ENCODE measurements at places on chromosomes 1 and 21.

DNA sequence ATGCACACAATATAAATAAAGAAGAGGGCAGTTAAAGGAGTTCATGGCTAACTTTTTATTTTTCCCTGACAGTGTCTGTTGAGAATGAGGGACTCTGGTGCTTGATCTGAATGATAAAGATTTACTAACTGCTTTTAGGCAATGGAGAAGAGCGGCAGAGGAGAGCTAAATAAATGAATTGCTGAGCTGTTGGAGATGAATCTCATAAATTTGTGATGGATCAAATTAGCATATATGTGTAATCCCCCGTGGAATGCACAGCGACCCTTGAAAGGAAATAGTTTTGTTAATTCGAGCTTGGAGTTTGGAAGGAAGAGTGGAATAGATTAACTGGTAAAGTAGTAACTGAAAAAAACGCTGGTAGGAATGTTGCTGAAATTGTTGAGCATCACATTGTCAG, 40.2 kb downstream of the HMCN1 start:
- DNase-seq, result no peak

DNA sequence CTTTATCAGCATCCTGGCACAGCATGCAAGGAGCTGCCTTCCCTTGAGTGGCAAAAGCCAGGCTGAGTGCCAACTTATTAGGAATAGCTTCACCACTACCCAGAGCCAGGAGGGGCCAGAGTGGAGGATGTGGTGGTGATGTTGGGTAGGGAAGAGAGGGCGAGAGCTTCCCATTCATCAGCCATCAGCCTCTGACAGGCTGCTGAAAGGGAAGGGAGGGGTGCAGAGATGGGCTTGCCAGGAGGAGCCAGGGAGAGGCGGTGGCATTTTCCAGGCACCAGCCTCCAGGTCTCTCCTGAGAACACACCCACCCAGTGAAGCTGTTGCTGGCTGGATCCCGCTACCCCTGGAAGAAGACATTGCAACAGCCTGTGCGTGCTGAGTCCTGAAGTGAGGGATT, 168.5 kb downstream of the ACTL8 start:
- no peak for DNase-seq

DNA sequence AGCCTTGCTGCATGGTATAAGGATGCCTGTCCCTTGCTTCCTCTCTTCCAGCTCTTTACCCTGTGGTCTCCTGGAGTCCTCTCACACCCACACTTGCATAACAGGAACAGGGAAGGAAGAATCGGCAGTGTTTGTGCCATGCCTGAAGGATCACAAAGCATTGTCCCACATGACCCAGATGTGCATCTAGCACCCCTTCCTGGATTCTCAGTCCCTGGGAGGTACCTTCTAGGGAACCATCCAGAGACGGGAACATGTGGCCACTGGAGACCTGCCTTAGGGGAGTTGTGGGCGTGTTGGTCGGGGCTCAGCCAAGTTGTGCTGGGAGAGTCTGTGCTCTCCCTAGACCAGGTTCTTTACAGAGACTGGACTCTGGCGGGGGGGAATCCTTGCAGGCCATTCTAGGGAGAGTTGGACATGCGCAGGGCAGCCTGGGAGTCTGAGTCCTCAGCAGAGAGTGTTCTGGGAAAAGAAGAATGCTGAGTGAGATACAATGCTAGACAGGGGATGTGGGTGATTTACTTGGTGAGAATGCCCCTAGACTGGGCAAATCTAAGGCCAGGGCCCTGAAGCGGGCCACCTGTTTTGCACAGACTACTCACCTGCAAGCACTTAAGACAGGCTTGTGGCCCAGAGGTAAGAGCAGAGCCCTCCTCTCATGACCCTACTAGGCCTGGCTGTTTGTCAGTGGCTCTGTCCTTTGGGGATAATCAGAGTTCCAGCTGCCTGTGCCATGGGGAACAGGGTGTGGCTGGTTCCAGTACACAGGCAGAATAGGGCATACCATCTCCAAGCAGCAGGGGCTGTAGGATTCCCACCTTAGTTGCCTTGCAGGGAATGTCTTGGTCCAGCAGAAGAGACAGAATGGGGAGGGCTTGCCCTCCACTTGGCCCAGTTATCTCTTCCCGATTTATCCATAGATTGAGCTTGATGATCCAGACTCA, 89.8 kb downstream of the MAN1C1 start:
- DNase-seq, result no peak

DNA sequence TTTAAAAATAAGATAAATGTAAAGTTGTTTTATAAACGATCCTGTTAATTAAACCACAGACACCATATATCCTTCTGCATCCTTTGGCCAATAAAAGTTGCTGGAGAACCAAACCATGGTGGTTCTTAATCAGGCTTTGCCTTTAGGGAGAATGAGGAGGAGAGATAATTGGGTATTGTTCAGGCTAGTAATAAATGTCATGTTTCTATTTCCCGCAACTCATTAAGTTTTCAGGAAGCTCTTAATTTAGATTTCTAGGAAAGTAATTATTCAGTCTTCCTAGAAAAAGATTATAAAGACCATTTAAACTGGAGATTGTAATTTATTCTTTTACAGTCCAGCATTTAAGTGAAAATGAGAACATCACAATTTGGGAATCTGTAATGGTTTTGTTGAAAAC, 34.5 kb downstream of the RAB4A start:
- no peak for DNase-seq

DNA sequence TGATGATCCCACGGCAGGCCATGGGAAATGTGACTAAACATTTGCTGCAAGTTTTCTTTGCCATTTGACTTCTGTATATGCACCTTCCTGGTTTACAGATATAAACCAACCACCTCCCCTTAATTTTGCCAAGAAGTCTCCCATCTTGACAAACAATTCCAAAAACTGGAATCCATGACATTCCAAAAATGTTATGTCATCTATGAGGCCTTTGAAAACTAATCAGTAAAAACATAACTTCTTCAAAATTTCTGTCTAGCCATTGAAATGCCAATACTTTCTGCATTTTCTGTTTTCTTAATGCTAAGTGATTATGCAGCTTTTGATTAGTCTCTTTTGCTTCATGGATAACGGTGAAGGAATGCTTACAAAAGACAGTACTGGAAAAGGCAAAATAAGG, 84.1 kb downstream of the LYST start:
- no peak for DNase-seq

- no peak for DNase-seq
Measured at GRCh38 chr1:181344091-181344490, 139.2 kb upstream of the CACNA1E start.

DNA sequence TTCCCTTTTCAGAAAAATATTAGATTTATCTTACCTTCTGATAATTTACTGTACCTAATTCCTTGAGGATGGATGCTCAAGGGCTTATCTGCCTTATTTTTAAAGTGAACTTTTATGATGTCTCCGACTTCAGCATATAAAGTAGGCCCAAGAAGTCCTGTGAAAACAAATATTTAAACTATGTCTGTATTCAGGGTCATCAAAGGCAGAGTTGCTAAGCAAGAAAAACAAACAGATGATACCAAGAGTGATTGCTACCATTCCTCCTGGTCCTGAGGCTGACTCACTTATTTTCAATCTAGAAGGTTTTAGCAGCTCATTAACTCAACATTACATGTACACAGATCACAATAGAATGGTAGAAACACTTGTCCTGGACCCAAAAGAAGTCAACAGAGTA, 14.1 kb downstream of the F5 start:
- no peak for DNase-seq

DNA sequence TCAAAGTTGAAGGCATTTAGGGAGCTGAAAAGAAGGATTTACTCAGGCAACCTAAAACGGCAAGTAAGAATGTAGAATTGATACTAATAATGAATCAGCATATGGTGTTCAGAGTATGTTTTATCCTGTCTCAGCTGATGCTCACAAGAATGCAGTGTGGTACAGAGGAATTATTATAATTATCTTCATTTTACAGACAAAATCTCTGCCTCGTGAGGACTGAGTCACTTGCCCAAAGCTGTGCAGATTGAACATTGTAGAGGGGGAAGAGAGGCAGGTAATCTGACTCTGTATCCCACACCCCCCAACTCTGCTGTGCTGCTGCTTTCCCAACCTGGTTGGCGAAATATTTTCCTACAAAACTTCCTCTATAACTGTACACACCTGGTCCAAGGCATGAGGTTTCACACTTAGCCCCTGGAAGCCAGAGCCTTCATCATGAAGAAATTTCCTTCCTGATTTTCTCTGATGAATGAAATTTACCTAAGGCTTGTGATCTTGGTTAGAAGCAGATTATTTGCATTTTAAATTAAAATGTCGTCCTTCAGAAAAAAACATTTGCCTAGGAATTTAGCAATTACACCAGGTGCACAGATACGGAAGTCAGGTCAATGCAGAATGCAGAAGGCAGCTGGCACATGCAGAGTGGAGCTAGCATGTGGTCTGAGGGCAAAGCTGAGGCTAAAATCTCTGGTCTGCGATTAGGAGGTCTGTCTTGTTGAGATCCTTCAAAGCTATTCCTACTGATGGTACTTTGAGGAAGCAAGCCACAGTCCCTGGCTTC, 52.8 kb downstream of the DPT start:
- DNase-seq, result no peak

DNA sequence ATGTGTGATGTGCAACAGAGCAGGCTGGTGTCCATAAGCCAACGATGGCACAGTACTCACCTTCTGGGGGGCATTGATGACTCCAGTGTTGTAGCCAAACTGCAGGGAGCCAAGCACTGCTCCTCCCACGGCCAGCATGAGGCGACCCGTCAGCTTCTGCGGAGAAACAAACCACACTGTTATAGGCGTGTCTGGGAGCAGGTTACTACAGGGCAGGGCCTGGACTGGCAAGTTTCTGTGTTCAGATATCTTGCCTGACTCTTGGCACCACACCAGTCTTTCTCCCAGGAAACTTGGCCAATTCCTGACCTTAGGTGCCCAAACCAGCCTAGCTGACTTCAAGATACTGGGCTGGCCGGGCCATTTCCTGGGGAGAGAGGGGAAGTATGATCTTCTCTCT, 15.5 kb downstream of the SLC2A1 start:
- no peak for DNase-seq

DNA sequence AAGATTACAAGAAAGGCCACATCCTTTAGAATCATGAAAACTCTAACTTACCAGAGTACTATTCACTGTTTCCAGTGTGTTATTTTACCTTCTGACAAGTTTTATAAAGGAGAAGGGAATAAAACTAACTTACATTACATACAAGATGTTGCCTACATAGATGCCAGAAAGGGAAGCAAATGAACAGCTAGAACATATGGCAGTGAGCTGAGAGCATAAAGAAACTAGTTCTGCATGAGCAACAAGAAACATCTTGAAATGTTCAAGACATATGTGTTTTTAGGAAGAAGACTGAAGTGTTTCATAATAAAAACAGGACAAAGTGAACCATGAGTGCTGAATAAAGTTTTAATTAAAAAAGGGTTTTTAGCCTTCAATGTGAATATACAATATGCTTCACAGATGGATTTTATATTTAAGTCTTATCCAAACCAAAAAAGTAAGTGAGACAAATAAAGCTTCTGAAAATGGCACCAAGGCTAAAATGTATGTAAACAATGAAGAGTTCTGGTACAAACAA, 39.4 kb downstream of the SLC5A9 start:
- DNase-seq, result no peak

- peak; percentile 82 for DNase-seq
Measured at GRCh38 chr1:235648954-235649367, 623 bp downstream of the GNG4 start.

- DNase-seq, result no peak
Measured at GRCh38 chr1:43101061-43101460, 71.0 kb downstream of the EBNA1BP2 start.

Measured in right forelimb (tissue), 1 donor.